ENCODE measurements at places on chromosomes 3 and 15.
A peak's percentile ranks its signal among the peaks of the same experiment; 100 is the strongest.

GRCh38 chr15:89179966-89180875, 41.2 kb downstream of the RLBP1 start:
- no peak for DNase-seq

DNA sequence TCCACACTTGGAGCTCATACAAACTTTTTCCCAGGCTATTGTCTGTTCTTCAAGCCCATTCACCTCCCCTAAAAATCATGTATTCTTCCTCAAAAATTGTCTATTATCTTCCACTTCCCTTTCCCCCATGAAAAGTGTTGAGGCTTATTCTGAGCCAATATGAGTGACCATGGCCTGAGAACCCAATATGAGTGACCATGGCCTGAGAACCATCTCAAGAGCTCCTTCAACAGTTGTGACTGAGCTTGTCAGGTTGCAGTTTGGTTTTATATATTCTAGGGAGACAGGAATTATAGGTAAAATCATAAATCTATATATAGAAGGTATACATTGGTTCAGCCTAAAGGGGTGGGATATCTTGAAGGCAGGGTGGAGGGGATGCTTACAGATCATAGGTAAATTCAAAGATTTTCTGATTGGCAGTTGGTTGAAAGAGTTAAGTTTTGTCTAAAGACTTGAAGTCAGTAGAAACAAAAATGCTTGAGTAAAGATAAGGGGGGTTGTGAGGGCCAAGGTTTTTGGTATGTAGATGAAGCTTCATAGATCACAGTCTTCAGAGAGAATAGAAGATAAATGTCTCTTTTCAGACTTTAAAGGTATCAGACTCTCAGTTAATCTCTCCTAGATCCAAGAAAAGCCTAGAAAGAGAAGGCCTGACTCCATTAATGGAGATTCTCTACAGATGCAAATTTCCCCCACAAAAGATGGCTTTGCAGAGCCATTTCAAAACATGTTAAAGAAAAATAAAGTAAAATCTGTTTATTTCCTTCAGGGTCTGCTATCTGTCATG, 95.8 kb downstream of the TGFBR2 start:
- DNase-seq: no peak

DNA sequence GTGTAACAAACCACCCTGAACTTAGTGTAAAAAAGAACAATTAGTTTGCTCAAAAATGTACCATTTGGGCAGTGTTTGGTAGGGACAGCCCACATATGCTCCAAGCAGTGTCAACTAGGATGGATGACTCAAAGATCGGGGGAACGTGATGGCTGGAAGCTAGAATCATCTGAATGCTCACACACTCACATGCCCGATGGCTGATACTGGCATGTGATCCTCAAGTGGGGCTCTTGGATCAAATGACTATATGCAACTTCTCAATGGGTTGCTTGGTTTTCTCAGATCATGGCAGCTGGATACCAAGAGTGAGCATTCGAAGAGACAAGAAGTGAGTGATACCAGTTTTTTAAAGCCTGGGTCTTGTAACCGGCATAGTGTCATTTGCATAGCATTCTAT, 335.9 kb upstream of the KCNMB2 start:
- DNase-seq: no peak

GRCh38 chr3:1960506-1960905, 138.2 kb upstream of the CNTN4 start:
- DNase-seq: no peak

DNA sequence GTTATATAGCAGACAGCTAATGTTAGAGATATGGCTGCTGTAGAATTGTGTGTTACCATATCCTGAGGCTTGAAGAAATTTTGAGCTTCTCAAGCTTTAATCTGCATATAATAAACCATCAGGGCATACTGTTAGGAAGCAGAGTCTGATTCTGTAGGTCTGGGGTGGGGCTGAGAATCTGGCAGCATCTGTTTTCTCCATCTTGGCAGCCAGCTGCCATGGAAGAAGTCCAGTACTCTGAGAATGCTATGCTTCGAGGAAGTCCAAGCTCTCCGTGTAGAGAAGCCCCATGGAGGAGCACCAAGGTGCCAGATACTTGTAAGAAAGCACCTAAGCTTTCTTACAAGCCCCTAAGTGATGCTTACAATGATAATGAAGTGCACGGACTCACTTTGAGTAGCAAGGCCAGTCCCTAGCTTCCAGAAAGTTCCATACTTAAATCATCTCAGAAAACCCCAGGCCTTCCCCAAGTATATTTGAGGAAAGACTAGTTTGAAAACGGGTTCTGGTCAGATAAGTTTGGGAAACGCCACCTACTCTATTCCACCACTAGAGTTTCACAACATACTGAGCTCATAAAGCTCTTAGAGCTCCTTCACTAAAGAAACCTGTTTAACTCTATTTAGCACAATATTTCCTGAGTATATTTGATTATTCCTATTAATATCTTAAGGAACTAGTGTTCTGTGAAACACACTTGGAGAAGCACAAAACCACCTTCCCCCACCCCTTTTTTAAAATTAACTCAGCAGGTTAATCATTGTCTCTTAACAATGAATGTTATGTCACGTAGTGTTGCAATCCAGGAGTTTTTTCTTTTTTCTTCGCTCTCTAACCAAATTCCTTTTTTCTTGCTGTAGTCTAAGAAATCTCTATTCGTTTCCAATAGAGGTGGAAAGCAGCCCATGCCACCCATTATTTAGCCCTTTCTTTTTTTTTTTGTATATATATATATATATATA, 59.9 kb upstream of the RASGRP1 start:
- DNase-seq: no peak

GRCh38 chr3:133675631-133676335, 14.0 kb upstream of the TOPBP1 start:
- DNase-seq: no peak

- DNase-seq: no peak
These were observed 27.6 kb downstream of the LMCD1 start for GRCh38 chr3:8529181-8529637.

DNA sequence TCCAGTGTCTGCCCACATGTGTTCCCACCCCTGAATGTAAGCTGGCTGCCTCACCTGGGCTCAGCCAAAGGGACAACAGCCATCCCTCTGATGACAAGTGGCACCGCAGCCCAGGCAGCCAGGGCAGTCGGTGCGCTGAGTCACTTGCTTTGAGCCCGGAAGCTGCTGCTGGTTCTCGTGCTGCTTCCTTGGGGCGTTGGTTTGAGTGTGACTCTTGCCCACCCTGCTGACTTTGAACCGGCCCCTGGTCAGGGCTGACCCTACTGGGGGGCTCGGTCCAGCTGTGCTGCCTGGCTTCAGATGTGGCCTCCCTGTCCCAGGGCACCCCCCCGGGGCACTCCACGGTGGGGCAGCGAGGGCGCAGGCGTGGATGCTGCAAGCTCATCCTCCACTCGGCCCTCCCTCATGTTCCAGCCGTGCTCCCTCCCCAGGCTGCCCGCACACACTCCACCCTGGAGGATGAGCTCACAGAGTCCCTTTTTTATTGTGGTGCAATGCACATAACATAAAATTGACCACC, 62.1 kb downstream of the EFCAB12 start:
- no peak for DNase-seq

DNA sequence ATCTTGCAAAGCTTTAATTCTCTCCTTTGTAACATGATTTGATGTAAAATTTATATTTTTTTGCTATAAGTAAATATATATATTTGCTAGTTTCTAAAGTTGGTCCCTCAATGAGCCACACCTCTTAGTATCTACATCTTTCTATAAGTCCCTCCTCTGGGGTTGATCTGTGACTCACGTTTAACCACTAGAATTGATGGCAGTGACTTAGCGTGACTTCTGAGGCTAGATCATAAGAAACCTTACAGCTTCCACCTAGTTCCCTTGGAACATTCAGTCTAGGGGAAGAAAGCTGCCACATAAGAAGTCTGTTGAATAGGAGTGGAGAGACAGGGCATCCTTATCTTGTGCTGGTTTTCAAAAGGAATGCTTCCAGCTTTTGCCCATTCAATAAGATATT, 56.6 kb upstream of the TNIK start:
- no peak for DNase-seq

- DNase-seq: no peak
These were observed 11.3 kb downstream of the HDAC11 start for GRCh38 chr3:13491206-13491974.

- DNase-seq: no peak
These were observed 213.6 kb downstream of the FEZF2 start for GRCh38 chr3:62159709-62160092.

- no peak for DNase-seq
These were observed 133.3 kb downstream of the MYLK start for GRCh38 chr3:123750659-123751420.

GRCh38 chr3:120816728-120817127, 74.2 kb downstream of the GTF2E1 start:
- no peak for DNase-seq

GRCh38 chr15:57321973-57322601, 54.2 kb upstream of the CGNL1 start:
- no peak for DNase-seq

- DNase-seq: no peak
These were observed 140.2 kb upstream of the RBMS3 start for GRCh38 chr3:29140666-29141065.

GRCh38 chr3:52046186-52046901, 10.0 kb downstream of the DUSP7 start:
- DNase-seq: no peak

DNA sequence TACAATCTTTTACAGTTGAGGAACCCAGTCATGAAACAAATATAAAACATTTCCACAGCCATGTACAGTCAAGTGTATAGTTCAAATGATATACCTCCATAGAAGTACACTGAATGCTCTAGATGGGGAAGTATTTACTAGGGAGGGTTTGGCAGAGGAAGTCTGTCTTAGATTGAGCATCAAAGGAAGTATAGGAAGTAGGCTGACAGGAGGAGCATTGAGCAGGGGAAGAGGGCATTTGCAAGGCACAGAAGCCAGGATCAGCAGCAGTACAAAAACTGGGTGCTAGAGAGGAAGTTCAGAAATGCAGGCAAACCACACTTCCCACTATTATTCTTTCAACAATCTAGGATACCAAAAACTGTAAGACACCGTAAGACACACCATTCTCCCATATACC, 122.6 kb downstream of the ANO10 start:
- DNase-seq: no peak

DNA sequence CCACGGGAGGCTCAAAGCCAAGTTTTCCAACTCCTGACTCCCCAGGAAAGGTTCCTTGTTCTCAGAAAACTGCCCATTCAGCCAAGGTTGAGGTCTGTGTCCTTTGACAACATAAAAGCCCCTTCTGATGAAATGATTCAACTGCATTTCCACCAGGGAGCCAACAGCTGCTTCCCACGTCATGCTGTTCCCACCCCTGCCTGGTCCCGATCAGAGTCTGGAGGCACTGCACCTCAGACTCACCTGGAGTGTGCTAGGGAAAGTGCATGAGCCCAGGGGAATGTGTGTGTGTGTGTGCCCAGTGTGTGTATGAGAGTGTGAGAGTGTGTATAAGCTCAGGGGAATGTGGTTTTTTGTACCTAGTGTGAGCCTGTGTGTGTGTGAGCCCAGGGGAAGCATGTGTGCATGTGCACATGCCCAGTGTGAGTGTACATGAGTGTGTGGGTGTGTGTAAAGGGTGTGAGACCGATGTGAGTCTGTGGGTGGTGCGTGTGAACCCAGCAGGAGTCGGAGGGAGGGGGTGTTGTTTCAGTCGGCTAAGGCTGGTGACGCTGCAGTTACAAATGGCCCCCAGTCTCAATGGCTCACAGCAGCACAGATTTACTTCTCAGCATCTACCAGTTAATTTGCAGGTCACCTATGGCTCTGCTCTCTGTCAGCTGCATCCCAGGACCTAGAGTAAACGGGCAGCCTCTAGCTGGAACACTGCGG, 20.3 kb upstream of the SLC6A1 start:
- no peak for DNase-seq

DNA sequence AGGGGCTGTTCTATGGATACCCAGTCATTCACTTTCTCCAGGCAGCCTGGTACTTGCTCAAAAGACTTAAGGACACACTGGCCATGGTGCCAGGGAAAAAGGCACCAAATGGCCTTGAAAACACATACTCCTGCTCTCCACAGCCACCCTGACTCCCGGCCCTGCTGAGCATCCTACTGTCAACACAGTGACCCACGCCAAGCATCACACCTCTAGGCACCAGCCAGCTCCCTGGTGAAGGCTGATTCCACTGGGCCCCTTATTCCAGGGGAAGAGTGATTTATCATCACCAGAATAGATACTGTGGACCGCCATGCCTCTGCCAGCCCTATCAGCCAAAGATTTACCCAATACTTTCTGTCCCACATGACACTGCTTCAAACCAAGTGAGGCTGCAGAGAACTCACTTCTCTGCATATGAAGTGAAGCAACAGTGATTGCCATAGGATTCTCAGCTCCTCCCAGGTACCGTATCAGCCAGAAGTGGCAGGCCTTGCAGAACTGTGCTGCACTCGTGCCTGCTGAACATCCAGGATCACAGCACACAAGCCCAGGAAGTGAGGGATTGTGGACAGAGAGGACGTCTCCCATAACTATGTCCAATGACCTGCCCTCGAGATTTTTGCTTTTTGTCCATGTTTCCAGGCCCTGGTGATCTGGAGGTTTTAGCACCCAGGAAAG, 63.7 kb downstream of the WHAMM start:
- DNase-seq: no peak

DNA sequence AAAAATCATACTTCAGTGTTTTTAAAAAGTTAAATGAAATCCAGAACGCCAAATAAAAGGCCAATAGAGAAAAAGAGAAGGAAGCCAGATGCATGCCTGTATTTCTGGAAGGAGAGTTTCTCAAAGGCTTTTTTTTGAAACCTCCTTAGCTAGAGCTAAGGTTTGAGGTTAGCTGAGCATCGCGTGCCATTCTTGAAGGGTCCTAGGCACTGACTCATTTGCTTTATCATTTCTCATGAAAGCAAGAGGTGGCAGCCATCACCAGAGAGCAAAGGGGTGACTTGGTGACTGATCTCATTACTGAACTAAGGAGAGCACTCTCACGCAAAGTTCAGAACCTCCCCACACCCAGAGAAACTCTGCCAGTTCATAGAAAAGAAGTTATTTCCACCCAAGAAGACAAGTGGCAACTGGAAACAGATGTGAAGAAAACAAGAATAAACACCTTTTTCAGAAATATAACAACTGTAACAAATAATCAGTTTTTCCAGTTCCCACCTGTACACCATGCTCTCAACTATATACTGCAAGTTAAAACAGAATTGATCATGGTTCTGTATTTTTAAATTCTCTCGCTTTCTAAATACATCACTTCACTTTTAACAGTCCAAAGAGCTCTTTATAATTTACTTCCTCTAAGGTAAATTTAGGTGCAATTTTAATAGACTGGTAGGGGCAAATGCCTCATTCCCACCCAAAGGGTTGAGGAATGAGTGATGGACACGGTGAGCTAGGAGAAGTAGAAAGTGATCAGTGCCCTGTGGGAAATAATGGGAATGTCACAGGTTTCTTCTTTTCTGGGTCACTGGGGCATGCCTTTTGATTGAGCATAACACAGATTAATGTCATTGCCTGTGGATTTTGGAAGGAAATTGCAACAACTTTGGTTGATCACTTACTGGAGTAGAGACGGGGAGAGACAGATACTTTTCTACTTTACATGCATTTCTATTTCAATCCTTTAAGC, 24.7 kb downstream of the GPR15 start:
- DNase-seq: peak; percentile 67

- DNase-seq: no peak
These were observed 4.0 kb downstream of the OR5H14 start for GRCh38 chr3:98151241-98151640.

GRCh38 chr15:77118882-77119321, 48.0 kb upstream of the TSPAN3 start:
- peak; percentile 62 for DNase-seq

GRCh38 chr3:105876780-105877327, 8.0 kb upstream of the CBLB start:
- no peak for DNase-seq

GRCh38 chr3:124685481-124685880, 44.8 kb upstream of the UMPS start:
- no peak for DNase-seq

GRCh38 chr15:51752888-51753287, 1.5 kb downstream of the TMOD2 start:
- DNase-seq: no peak
